ENCODE measurements at places on chromosomes 2 and 18.

DNA sequence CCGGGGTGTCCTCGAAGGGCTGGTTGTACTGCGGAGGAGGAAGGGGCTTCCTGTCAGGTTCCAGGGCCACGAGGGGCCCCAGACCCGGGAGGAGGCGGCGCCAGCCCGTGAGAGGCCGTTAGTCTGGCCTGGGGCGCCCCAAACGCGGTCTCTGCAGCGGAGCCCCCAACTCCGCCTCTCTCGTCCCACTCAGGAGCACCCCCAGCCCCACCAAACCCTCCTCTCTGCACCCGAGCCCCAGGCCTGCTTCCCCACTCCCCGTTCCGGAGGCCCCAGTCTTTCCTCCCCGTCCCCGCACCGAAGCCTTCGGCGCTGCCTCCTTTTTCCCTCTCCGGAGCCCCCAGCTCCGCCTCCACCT is 473 bp downstream of the HJURP start:
- no peak for DNase-seq
- peak overlapping the region; percentile 83 for H3K4me3 ChIP-seq
- peaks cover 4% of the 10 kb centered on the region for H3K27me3 ChIP-seq
- no peaks in the 10 kb centered on the region for H3K36me3 ChIP-seq
- no peak overlapping the region for H3K27ac ChIP-seq

GRCh38 chr2:237534380-237534779 is 32.0 kb upstream of the PRLH start:
- no peak overlapping the region for H3K27ac ChIP-seq
- DNase-seq, result no peak

DNA sequence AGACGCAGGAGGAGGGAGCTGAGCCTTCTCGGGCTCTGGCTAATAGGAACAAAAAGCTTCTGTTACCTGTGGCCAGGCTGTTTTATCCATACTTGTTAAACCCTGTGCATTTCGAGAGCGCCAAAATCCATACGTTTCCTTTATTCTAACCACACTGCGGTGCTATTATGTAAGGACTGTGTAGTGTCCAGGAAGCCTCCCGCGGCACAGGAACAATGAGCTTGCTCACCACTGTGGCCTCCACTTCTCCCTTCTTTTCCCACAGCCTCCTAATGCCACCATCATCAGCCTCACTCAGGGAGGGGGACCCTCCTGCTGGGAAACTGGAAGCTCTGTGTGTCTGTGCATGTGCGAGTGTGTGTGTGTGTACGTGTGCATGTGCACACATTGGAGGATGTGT is 268.5 kb downstream of the HAUS1 start:
- no peaks in the 10 kb centered on the region for H3K36me3 ChIP-seq
- no peaks in the 10 kb centered on the region for H3K27me3 ChIP-seq
- no peak for DNase-seq
- H3K4me1 ChIP-seq, result no peaks in the 10 kb centered on the region

GRCh38 chr18:37489011-37489410 is 76.6 kb downstream of the CELF4 start:
- DNase-seq, result no peak
- H3K36me3 ChIP-seq, result no peaks in the 10 kb centered on the region
- no peak overlapping the region for H3K4me3 ChIP-seq

DNA sequence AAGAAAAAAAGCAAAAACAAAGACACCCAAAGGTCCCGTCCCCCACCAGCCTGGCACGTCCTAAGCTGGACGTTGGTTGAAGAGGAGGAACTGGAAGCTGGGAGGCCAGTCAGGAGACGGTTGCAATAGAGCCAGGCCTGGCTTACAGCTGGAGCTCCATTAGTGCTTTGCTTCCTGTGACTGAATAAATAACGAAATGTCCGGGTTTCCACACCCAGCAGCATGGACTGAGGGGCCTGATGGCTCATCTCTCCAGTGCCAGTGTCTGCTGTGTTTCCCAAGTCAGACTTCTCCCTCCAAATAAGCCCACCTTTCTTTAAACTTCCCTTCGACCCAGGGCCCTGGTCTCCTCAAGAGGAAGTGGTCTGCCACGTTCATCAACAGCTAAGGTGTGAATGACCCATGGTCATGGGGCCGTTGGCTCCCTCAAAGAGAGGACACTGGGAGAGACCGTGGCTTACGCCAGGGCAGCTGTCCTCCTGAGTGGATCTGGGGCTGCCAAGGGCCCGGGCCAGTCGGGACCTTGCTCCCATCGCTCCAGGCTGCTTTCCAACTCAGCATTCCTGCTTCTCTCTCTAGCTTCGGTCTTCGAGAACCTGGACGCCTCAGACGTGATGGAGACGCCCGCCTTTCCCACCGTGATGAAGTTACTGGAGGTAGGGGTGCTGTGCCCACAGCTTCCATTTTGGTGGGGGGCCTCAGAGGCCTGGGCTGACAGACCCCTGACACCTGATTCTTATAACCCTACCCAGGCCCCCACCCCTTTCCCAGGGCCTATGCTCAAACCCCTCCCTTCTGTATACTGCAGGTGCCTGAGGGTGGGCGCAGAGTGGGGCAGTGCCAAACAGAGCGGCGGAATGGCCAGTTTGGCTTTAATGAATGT is 44.9 kb downstream of the MYO7B start:
- no peak overlapping the region for H3K27ac ChIP-seq
- H3K27me3 ChIP-seq, result no peaks in the 10 kb centered on the region
- no peak overlapping the region for H3K4me3 ChIP-seq
- H3K36me3 ChIP-seq, result no peaks in the 10 kb centered on the region
- no peak for DNase-seq

- H3K27me3 ChIP-seq, result no peaks in the 10 kb centered on the region
- no peak overlapping the region for H3K27ac ChIP-seq
- H3K4me1 ChIP-seq, result no peaks in the 10 kb centered on the region
Observed at GRCh38 chr2:173146590-173146989, 70.9 kb downstream of the MAP3K20 start.

DNA sequence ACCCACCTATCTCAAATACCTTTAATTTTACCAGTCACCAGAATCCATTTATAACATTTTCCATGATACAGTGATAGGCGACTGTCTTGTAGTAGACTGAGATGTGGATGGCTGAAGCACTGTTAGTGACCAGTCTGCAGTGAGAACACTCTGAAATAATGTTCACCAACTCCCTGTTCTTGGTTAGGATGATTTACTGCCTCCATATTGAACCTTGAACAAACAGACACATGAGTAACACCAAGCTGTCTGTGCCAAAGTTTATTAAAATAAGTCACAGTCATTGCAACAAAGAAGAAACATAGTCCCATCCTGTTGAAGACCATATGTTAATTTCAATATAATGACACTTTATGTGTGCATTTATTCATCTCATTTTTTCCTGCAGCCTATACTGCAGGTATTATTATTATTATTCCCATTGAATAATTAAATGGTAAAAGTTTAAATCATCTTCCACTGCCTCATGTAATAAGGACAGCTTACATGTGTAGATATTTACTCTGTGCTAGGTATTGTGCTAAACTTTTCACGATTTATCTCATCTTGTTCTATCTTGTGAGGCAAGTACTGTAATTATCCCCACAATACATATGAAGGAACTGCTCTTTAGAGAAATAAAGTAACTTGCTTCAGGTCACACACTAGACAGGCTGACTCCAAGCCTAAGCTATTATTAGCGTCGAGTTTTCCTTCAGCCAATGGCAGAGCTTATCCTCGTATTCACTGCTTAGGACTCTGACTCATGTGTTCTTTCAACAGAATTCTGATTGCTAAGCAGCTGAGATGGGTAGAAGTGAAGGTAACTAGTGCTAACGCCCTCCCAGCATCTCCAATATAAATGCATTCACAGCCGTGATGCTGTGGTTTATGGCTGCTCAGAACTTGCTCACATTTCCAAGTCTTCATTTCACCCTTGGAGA is 62.5 kb downstream of the ONECUT2 start:
- H3K4me1 ChIP-seq, result no peaks in the 10 kb centered on the region
- no peaks in the 10 kb centered on the region for H3K36me3 ChIP-seq
- H3K27ac ChIP-seq, result no peak overlapping the region
- H3K4me3 ChIP-seq, result no peak overlapping the region

DNA sequence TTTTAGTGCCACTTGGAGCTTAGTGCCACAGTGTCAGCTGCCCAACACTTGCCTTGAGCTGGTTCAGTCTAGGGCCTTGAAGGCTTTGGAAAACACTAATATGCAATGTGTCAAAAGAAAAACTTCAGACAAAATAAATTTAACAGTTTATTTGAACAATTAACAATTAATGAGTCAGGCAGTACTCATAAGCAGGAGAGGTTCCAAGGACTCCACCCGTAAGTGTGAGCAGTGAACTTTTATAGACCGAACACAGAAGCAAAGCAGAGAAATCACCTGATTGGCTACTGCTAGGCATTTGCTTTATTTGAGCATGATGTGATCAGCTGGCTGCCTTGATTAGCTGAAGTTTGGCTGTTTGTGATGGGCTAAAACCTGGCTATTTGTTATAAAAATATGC is 49.5 kb upstream of the TBC1D8 start:
- no peak overlapping the region for H3K4me3 ChIP-seq
- no peaks in the 10 kb centered on the region for H3K27me3 ChIP-seq
- H3K27ac ChIP-seq, result no peak overlapping the region
- H3K36me3 ChIP-seq, result no peaks in the 10 kb centered on the region
- no peak for DNase-seq

- H3K36me3 ChIP-seq, result no peaks in the 10 kb centered on the region
- no peak for DNase-seq
- H3K4me1 ChIP-seq, result no peaks in the 10 kb centered on the region
- no peaks in the 10 kb centered on the region for H3K27me3 ChIP-seq
Observed at GRCh38 chr2:187574969-187575750, 20.9 kb upstream of the TFPI start.

DNA sequence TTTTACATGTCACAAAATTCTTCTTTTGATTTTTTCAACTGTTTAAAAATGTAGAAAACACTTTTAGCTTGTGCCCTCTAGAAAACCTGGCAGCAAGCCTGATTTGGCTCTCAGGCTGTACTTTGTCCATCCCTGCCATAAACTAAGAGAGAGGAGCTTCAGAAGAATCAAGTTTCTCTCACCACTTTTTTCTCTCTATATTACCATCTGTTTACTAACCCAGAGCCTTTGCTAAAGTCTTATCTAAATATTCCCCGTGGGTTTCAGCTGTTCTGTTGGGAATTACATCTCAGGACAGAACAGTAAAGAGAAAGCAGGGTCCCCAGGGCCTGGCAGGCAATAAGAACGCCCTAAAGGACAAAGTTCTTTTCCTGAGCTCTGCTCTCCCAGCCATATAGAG is 409.1 kb upstream of the CRIM1 start:
- DNase-seq, result no peak
- no peaks in the 10 kb centered on the region for H3K36me3 ChIP-seq
- no peaks in the 10 kb centered on the region for H3K4me1 ChIP-seq
- H3K27me3 ChIP-seq, result no peaks in the 10 kb centered on the region
- H3K27ac ChIP-seq, result no peak overlapping the region
- no peak overlapping the region for H3K4me3 ChIP-seq

DNA sequence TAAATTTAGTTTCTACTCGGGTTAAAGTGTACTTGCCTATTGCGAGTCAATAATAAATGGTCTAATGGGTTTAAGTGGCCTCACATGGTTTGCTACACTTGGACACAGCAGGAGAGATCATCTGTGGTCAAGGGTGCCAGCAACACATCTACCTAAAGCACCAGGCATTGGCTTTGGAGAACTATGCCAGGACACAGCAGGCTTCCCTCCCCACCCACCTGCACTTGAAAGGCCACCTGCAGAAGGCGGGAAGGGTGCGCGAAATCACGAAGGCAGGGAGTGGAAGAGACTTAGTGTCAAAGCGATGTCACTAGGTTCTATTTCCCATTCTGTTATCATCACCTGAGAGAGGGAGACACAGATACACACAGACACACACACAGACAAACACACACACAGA is 44.5 kb downstream of the MYT1L start:
- no peaks in the 10 kb centered on the region for H3K4me1 ChIP-seq
- no peaks in the 10 kb centered on the region for H3K36me3 ChIP-seq
- DNase-seq, result no peak
- no peaks in the 10 kb centered on the region for H3K27me3 ChIP-seq
- no peak overlapping the region for H3K4me3 ChIP-seq

DNA sequence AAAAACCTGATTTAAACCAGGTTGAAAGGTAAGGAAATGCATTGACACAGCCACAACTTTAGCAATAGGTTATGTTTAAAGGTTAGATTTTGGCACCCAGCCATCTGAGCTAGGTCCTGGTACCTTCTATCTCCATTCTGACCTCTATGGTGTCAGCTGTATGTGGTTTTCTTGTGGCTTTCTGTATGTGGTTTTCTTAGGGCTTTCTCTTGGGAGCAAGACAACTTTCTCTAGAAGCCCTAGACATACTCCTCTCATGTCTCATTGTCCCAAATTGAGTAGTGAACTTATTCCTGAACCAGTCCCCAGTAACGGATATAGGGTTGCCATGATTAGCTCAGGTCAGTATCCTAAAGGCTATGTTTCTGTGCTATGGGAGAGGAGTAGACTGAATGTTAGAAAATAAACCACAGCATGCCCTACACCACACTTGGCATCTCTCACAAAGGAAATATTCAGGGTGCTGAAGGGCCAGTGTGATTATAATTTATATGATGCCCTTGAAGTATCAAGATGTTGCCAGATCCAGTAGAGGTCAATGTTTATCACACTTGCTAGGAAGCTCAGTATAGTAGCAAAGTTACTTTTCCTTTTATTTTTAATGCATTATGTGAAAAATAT is 176.1 kb downstream of the CAPN13 start:
- H3K36me3 ChIP-seq, result no peaks in the 10 kb centered on the region
- H3K4me3 ChIP-seq, result no peak overlapping the region
- H3K27ac ChIP-seq, result no peak overlapping the region
- H3K4me1 ChIP-seq, result peaks cover 2% of the 10 kb centered on the region

Data from CD4-positive, alpha-beta T cell (primary cell).